Endothelial cell (in vitro differentiated cells): ENCODE measurements at places on chromosomes 12 and 14.

DNA sequence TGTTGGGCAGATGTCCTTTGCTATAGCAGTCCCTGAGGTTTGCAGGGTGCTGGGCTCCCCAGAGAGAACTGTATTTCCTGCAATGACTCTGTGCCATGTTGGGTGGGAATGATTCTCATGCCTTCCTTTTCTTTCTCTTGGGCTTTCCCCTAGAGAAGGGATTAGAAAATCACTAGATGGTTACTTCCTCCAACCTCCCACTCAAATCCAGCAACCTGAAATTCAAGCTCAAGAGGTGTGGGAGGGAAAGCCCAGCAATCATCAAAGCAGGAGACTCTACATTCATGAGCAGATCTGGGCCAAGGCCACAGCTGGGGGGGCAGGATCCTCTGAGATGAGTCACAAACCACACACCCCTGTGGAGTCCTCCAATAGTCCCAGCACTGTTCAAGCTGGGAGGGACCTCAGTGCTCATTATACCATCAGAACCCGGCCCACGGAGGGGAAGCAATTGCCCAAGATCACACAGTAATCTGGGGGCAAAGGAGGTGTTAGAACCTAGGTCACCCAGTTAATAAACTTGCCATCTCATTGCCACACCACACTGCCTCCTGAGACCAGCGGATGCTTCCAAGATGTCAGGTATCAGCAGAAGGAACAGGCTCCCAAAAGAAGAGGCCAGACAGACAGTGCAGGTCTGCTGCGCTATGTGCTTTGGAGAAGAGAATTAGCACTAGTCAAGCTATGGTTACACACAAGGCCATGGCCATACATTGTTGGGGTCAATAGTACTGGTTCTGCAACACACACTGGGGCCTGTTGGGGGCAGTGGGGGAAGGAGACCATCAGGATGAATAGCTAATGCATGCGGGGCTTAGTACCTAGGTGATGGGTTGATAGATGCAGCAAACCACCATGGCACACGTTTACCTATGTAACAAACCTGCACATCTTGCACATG lies 65.7 kb downstream of the TTC9 start:
- DNase-seq: no peak

DNA sequence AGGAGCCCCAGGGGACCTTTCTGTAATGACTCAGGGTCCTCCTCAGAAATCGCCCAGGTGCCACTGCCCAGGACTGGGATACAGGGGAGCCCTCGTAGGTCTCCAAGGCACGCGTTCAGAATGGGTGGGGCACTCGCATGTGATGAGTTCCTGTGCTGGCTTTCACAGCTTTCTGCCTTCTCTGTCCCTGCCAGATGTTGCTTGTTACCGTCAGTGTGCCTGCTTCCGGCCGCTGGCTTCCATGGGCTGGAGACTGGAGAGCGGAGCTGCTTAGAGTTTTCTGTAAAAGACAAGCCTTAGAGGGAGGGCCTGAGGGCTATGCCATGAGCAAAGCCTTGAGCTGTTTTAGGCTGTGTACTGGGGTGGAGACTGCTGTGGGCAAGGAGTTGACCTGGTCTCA lies 75.0 kb upstream of the SLC24A4 start:
- no peak for DNase-seq

- no peak for DNase-seq
Measured at GRCh38 chr14:20498622-20499021, 6.7 kb upstream of the RNASE10 start.

DNA sequence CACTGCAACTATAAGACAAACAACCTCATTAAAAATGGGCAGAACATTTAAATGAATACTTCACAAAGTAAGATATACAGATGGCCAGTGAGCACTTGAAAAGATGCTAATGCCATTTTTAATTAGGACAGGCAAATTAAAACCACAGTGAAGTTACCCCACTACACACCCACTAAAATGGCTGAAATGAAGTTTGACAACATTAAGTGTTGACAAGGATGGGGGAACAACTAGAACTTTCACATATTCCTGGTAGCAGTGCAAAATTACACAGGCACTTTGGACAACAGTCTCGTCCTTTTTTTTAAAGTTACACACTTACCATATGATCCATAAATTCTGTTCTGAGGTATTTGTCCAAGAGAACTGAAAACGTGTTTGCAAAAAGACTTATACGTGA lies 278.9 kb upstream of the DIO3 start:
- no peak for DNase-seq

GRCh38 chr14:105641075-105641937 lies 114.9 kb downstream of the TMEM121 start:
- no peak for DNase-seq

DNA sequence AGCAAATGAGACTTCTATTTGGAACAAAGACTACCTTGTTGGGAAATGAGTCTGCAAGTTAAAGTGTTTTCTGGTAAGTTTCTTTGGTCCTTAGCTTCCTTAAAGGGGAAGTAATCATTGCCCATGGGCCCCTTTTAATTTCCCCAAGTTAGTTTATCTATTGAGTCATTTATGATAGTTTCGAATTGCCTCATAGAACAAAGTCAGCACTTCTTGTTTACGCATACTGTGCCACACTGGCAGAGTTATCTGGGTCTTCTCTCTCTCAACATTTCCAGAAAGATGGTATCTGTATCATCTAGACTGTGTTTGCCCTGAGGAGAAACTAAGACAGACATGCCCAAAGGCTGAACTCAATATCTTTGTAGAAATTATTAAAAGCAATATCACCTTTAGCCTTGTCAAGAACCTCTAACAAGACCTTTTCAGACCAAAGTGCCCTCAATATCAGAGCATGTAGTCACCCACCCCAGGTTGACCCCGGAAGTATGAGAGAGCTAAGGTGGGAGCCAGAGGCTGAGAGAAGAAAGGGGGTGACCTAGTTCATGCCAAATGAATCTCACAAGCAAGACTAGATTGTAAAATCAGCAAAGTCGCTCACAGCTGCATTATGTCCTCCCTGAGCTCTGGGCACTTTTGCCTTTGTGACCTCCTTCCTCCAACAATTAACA lies 40.0 kb downstream of the GPR65 start:
- no peak for DNase-seq

DNA sequence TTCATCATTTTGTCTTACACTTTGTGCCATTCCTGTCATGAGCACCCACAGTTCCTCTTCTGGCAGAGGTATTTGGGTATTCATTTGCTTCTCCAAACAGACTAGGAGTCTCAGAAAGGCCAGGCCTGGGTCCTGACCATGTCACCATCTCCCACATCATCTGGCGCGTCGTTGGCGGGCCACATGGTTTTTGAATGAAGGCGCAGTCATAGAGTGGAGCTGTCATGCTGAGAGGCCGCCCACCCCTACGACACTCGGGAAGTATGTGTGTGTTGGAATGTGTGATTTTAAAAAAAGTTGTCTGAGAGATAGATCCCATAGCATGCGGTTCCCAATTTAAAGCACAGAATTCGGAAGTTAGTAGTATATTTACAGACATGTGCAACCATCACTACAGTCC lies 15.6 kb upstream of the TTC7B start:
- no peak for DNase-seq

DNA sequence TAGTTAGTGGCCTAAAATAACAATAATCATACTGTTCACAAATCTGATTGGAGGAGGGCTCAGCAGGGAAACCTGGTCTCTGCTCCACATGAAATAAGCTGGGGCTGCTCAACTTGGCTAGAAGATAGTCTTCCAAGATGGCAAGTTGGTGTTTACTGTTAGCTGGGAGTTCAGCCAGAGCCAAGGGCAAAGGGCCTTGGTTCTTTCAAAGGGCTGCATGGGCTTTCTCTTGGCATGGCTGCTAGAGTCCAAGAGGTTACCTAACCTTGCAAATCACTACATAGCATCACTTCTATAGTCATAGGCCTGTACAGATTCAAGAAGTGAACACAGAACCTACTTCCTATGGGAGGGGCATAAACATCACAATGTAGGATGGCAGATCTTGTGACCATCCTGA lies 7.1 kb downstream of the EXOC5 start:
- no peak for DNase-seq

- no peak for DNase-seq
Measured at GRCh38 chr14:65360144-65360784, 52.3 kb upstream of the FUT8 start.

GRCh38 chr14:35333797-35334743 lies 41.9 kb downstream of the PSMA6 start:
- DNase-seq: no peak

DNA sequence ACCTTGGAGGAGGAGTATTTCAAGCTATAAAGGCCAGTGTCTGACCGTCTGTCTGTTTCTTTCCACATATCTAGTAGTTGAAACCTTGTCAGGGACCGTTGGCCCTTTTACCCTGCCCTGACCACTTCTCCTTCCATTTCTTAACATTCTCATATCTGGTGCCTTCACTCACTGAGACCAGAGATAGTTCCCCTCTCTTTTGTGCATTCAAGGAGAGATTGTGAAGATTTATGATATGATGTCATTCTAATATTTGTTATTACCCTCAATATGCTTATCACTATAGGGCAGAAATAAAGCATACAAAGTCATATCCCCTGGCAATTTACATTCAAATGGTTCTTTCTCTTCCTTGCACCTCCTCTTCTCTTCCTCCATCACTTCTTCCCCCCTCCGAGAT lies 83.3 kb downstream of the PLXNC1 start:
- no peak for DNase-seq

DNA sequence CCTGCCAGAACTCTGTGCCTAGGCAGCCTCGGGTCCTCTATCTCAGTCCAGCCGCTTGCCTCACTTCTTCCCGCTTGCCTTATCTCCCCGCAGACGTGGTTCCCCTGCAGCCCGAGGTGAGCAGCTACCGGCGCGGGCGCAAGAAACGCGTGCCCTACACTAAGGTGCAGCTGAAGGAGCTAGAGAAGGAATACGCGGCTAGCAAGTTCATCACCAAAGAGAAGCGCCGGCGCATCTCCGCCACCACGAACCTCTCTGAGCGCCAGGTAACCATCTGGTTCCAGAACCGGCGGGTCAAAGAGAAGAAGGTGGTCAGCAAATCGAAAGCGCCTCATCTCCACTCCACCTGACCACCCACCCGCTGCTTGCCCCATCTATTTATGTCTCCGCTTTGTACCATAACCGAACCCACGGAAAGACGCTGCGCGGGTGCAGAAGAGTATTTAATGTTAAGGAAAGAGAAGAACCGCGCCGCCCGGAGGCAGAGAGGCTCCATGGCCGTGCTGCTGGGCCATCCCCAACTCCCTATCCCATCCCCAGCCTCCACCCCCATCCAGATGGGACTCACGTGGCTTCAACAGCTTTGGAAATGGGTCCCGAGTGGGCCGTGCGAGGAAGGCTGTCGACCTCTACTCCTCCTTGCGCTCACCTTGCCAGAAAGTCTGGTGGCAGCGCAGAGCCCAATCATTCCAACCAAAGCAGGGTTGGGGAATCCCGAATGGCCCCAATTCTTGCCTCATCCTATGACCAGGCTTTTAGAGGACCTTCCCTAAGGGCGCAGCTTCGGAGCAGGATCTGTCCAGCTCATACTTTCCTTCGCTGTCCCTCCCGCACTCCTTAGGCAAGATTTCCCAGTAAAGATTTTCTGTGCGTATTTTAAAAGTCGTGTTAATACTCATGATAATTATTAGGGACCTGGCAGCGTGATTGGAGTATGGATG lies 6.5 kb downstream of the HOXC13 start:
- DNase-seq: no peak

GRCh38 chr14:62168564-62169155 lies 406.4 kb downstream of the SNAPC1 start:
- no peak for DNase-seq

GRCh38 chr12:46674129-46674528 lies 151.7 kb downstream of the SLC38A4 start:
- no peak for DNase-seq

DNA sequence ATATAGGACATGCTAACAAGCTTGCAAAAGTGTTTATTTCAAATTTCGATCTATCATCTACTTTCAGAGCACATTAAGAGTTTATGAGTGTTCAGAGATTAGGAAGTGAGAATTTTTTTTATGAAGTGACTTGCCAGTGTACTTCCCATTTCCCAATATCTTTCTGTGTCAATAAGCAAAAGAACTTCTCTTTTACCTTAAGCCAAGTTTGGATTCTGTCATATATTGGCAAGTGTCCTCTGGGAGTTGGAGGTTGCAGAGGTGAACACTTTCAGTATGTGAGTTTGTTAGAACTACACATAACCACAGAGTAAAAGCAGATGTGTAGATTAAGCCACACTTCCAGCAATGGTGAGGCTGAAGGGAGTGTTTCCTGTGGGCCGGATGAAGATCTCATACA lies 16.6 kb upstream of the KLRF1 start:
- no peak for DNase-seq

DNA sequence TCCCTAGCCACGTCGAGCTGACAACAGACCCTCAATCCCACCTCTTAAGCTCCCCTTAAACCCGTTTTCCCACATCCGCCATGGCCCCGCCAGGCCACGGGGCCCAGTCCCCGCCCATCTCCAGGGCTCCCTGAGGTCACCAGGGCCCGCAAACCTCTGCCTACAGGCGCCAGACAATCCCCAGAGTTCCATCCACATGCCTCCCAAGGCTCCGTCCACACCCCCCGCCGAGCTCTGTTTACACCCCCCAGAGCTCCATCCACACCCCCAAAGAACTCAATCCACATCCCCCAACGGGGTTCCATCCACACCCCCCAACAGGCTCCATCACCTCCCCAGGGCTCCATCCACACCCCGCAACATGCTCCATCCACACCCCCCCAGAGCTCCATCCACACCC lies 9.2 kb downstream of the JAG2 start:
- DNase-seq: no peak

- DNase-seq: no peak
Measured at GRCh38 chr14:90533591-90534021, 136.8 kb downstream of the CALM1 start.

DNA sequence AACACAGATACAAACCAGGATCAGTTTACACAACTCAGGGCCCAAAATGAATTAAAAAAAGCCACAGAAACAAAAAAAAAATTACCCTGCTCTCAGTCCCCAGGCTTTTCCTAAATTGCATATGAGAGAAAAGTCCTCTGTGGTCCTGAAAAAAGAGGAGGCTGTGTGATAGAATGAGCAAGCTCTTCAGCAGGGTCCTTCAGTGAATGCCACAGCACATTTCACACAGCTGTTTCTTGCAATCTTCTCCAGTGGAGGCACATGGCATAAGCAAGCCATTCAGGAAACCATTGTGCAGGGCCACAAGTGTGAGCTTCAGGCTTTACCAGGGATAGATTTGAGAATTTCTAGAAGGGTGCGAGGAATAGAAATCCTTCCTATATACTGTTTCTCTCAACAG lies 168.5 kb downstream of the PPM1H start:
- no peak for DNase-seq

DNA sequence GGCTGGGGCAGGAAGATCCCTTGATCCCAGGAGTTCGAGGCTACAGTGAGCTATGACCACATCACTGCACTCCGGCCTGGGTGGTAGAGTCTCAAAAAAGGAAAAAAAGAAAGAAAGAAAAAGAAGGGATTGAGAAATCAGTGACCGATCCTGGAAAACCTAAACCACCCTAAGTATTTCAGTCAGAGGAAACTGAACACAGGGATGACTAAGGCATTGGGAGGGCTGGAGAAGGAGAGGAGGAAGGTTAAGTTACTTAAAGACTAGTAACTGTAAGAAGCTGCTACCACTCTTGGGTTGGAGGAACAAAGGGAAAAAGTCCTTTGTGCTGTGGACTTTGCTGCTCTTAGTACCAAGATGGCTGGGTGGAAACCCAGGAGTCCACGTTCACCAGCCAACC lies 10.6 kb downstream of the HHIPL1 start:
- DNase-seq: no peak

GRCh38 chr12:93137656-93138612 lies 208.8 kb upstream of the EEA1 start:
- no peak for DNase-seq
